ENCODE measurements at places on chromosomes 4 and X. TPM values are rescaled to one million over a fixed set of nuclear protein-coding genes. Genes with fewer than 3 reads are reported as not detected.

DNA sequence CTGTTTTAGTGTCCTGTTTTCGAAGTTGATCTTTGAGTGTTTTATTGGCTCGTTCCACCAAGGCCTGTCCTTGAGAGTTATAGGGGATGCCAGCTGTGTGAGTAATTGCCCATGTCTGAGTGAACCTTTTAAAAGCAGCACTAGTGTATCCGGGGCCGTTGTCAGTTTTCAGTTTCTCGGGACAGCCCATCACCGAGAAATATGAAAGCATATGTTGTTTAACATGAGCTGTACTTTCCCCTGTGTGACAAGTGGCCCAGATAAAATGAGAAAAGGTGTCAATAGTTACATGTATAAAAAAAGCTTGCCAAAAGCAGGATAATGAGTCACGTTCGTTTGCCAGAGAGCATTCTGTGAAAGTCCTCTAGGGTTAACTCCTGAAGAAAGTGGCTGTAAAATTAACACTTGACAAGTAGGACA is 48.6 kb upstream of the RASSF6 start:
- DNase-seq, result no peak

DNA sequence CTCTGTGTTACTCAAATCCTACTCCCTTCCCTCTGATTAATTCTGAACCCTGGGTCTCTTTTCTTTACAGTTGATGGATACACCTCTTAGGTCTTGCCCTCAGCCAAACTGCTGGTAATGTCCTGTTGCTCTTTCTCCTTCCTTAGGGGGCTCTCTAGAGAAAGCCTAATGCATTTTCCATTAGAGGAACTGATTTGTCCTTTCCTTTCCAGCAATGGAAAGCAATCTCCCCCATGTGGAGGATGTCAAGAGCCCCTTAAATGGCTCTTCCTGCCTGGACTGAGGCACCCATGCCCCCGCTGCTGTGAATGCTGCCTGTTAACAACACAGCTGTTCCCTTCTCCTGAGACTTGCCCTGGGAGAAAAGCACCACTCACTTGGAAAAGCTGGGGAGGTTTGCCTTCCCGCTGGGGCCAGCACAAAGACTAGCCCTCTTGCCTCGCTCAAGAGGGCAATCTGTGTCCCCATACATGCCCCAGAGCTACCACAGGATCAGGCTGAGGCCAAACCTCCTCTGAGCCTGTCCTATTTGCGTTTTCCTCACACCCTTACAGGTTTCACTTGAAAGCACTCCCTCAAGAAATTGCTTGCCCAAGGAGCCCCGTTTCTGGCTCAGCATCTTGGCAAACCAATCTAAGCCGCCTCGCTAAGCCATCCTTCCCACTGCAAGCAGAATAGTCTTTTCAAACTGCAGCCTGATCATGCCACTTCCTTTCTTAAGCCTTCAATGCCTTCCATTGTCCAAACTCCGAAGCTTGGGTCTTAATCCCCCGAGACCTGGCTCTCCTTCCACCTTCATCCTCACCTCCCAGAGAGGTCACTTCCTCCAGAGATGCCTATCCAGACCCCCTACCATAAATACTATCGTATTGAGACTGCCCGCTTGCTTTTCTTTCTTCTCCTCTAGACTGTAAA is 23.2 kb upstream of the SMIM20 start:
- no peak for DNase-seq

DNA sequence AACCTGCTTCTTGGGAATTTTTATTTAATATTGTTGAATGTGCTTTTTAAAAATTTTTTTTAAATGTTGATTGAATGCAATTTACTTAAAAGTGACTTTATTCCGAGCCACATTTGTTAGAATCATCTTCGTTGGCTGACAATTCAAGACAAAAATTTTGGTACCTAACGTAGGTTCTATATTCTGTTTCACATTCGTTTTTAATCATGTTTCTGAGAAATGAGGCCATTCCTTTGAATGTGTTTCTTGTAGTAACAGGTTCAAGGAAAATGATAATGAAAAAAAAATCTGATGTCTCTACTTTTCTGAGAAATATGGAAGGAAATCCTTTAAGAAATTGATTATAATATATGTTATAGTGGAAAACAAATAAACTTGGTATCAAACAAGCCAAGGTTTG is 92.3 kb upstream of the DCLK2 start:
- no peak for DNase-seq

- DNase-seq, result no peak
These were observed 106.9 kb downstream of the SORCS2 start for GRCh38 chr4:7299010-7299907.

GRCh38 chr4:146041139-146042004 is 102.7 kb upstream of the ZNF827 start:
- no peak for DNase-seq

DNA sequence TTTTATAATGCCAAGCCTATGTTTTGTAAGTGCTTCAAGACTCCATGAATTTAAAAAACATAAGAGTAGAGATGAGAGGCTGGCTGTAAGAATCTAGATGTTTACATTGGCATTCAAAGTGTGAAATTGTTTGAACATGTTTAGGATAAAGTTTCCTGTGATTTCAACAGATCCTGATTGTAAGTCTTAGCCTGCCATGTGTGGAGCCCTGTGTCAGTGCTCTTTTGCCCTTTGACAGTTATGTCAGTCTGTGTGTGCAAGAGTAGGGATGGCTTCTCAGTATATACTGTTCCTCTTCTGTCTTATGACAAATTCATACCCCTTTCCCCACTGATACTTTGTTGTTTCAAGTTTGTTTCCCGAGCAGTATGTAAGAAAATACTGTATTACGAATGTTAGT is 68.2 kb downstream of the USP9X start:
- DNase-seq, result no peak

GRCh38 chrX:91108761-91109160 is 325.9 kb upstream of the PABPC5 start:
- DNase-seq, result no peak

GRCh38 chr4:70402762-70403161 is 5.0 kb downstream of the OPRPN start:
- DNase-seq, result no peak

The CDX4 gene
- total RNA-seq, result not detected

The PHOX2B gene
- total RNA-seq, result 0.13 TPM

The CHM gene
- 27.4 TPM for total RNA-seq

The FAM236B gene
- not detected for total RNA-seq

The DGKQ gene
- total RNA-seq, result 8.8 TPM
